ENCODE measurements at places on chromosomes 4 and X.
A peak's percentile ranks its signal among the peaks of the same experiment; 100 is the strongest.

DNA sequence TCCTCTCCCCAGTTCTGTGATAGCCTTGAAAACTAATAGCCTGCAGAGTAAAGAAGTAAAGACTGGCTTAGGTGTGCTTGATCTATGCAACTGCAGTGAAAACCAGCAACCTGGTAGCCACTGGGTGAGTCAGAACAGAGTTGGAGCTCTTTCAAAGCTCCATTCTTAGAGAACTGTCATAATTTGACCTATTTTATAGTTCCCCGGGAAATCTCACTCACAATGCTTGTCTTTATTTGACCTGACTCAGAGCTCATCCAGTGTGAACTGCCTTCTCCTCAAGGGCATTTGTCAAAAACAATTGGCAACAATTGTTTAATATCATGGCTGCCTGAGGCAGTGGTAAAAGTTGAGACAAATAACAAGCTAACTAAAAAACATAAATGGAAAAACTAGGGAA is 213.0 kb upstream of the NHS start:
- DNase-seq, result no peak

- DNase-seq, result no peak
Measured at GRCh38 chr4:168524006-168524405, 27.2 kb downstream of the PALLD start.

GRCh38 chrX:130887376-130887775 is 15.6 kb downstream of the ENOX2 start:
- no peak for DNase-seq

DNA sequence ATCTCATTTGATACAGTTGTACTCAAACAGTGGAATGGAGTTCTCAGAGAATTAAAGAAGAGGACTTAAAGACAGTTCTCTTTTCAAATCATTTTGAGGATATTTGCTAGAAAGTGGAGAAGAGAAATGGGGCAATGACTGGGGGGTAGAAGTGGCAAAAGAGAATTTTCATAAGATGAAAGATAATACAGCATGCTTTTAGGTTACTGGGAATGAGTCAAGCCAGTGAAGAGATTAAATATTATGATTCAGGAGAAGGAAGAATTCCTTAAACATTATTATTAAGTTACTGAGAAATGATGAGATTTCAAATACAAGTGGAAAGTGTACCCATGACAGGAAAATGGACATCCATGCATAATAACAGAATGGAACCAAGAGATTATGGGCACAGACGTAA is 219.0 kb upstream of the DKK2 start:
- DNase-seq, result no peak

GRCh38 chr4:40976343-40976742 is 226.6 kb downstream of the NSUN7 start:
- DNase-seq, result no peak

GRCh38 chr4:173051716-173052115 is 116.9 kb upstream of the GALNT7 start:
- no peak for DNase-seq

DNA sequence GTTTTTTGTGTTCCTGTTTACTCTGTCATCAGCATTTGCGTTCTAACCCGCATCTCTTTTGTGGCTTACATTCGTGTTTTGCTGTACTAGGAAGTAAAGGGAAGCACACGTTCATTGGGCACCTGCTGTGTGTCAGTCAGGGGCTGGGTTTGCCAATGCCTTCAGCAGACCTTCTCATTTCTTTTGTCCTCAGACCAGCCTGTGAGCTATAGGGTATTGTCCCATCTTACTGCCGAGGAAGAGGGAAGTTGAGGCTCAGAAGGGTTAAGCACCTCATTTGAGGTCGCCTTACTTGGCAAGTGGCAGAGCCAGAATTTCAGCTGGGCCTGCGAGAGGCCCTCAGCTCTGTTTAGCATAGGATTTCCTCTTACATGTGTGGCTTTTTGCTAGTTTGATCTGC is 8.7 kb downstream of the TBC1D14 start:
- DNase-seq, result no peak

GRCh38 chrX:132491191-132491590 is 2.4 kb upstream of the MBNL3 start:
- DNase-seq, result no peak

DNA sequence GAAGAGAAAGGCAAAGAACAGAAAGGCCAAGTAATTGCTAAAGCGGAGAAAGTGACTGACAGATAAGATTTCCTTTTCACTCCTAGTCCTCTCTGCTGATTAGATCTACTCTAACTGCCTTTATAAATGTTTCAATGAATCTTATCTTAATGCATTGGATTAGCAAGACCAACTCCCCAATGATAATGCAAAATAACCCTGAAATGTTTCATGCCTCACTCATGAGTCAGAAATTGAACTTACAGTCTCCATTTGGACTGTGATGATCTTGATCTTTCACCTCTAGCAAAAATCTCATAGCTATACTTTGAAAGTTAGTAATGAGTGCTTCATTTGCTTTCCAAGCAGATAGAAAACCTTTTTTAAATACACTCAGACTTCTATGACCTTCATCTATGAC is 26.5 kb downstream of the SLC10A7 start:
- DNase-seq, result no peak

- DNase-seq, result no peak
Measured at GRCh38 chrX:107834275-107835201, 8.9 kb downstream of the MID2 start.

- no peak for DNase-seq
Measured at GRCh38 chr4:114282937-114283336, 303.5 kb upstream of the ARSJ start.

DNA sequence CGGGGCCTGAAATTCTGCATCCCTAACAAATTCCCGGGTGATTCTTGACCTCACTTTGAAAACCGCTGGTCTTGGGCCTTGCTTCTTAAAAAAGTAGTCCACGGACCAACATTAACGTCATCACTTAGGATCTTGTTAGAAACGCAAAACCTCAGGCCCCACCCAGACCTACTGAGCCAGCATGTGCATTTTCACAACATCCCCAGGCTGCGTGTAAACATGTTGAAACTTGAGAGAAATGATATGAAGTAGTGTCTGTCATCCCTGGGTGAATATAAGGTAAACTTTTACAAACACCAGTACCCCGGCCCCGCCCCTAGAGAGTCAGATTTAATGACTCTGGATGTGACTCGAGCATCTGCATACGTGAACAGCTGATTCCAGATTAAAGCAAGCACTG is 33.7 kb downstream of the SORBS2 start:
- DNase-seq, result no peak

- no peak for DNase-seq
Measured at GRCh38 chr4:5615496-5616075, 92.8 kb downstream of the EVC2 start.

- no peak for DNase-seq
Measured at GRCh38 chr4:180363815-180364214, 1879.4 kb upstream of the TENM3 start.

DNA sequence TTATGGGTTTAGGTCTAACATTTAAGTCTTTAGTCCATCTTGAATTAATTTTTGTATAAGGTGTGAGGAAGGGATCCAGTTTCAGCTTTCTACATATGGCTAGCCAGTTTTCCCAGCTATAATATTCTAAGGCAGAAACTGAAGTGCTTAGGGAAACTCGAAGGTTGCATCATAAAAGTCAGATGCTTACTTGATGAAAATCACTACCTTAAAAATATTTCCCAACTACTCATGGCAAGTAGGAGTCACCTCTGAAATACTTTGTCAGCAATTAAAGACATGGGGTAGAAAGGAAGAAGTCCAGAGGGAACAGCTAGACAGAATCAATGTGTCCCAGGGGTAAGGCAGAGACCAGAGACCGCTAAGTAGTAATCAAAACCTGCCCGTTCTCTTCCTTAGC is 6.3 kb upstream of the AP1S2 start:
- DNase-seq, result no peak

GRCh38 chr4:176839656-176840055 is 46.9 kb upstream of the VEGFC start:
- DNase-seq, result no peak

DNA sequence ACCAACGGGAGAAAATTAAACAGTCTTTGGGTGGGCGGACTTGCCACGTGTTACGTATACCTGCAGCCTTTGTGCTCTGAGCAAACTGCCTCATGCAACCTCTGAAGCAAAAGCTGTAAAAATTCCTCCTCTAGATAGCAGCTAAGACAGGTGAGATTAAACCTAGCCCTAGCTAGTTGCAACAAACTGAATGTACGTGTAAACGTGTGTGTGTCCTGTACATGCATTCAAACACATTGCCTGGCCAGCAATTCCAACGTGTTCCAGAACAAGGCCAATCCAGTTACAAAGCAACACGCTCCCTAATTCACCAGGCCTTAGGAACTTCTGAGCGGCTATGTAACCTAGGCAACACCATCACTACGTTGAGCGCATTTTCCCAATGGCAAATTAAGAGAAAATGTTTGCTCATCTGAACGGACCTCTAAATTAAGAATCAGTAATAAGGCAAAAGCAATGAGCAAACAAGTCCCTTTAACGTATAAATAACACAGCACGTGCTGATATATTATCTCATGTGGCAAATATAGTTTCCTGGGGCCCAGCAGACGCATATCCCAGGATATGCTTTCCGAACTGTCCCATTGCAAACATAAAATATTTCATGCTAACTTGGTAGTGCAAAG is 792 bp downstream of the PPID start:
- peak; percentile 17 for DNase-seq

- no peak for DNase-seq
Measured at GRCh38 chr4:40112027-40112792, 55.6 kb downstream of the N4BP2 start.

DNA sequence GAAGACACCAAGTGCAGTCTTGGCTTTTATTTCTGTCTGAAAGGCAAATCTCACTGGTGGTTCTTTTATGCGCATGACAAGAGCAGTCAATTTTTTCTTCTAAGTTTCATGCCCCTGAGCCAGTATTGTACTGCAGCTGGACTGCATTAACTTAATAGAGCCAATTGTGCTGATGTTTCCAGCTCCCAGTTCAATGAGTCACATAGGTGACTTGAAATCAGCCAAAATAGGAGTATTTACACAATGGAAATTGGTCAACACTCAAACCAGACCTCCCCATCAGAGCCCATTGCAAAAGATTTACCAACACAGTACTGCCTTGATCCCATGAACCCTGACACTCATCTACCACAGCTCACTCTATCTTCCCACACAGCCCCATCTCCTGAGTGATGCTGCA is 100.3 kb upstream of the GUCY1A1 start:
- no peak for DNase-seq

Measured in C1 segment of cervical spinal cord (tissue), 14 donors.